Bronchial epithelial cell (primary cell): ENCODE measurements at places on chromosomes 1 and 21. TPM values are rescaled to one million over a fixed set of nuclear protein-coding genes. Genes with fewer than 3 reads are reported as not detected.

Gene RHD
- total RNA-seq: not detected in 2 replicates

Gene PLA2G2F
- total RNA-seq: not detected in 2 replicates

Gene LCE3D
- 0.38 and 0.79 TPM in 2 replicates for total RNA-seq

Gene SKI
- 8.4 and 9.2 TPM in 2 replicates for total RNA-seq

Gene TIPRL
- total RNA-seq: 25.3 and 38.5 TPM in 2 replicates

Gene NPR1
- under 0.01 TPM in 1 of 2 replicates, not detected in the other for total RNA-seq

Gene LAMC2
- 1,014 and 1,840 TPM in 2 replicates for total RNA-seq

Gene KCNJ9
- total RNA-seq: under 0.01 and 0.13 TPM in 2 replicates

Gene CYP4Z1
- not detected in 2 replicates for total RNA-seq

- DNase-seq: no peak
Measured at GRCh38 chr1:227712648-227713047, 22.5 kb downstream of the JMJD4 start.

DNA sequence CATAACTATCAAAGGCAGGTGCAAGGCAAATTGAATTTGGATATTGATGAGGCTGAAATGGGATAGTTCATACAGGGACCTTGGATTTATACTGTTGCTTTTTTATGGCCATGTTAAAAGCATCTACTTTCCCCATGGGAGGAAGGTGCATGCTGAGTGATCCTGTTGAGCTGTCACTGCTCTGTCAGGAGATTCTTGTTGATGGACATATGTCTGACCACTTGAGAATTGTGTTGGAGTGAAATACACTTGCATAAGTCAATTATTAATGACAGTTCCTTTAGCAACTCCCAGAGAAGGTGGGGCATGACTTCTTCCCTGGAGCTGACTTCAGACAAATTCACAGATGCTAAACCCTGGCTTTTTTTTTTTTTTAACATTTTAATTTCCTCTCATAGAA is 58.4 kb upstream of the DYNLT5 start:
- no peak for DNase-seq

GRCh38 chr1:24505816-24506215 is 3.2 kb downstream of the RCAN3 start:
- DNase-seq: no peak

DNA sequence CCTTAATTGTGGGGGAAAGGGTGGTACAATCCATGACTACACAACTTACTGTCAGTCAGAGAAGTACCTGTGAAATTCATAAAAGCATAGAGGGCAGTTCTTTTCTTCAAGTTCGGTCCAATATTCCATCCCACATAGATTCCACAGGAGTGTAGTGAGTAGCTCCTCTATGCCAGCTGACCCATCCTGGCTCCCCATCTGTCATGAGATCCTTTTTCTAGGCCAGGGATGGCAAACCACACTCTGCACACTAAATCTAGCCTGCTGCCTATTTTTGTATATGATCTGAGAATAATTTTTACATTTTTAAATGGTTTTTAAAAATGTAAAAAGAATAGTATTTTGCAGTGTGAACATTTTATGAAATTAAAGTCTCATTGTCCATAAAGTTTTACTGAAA is 107.0 kb upstream of the TSPAN2 start:
- no peak for DNase-seq

DNA sequence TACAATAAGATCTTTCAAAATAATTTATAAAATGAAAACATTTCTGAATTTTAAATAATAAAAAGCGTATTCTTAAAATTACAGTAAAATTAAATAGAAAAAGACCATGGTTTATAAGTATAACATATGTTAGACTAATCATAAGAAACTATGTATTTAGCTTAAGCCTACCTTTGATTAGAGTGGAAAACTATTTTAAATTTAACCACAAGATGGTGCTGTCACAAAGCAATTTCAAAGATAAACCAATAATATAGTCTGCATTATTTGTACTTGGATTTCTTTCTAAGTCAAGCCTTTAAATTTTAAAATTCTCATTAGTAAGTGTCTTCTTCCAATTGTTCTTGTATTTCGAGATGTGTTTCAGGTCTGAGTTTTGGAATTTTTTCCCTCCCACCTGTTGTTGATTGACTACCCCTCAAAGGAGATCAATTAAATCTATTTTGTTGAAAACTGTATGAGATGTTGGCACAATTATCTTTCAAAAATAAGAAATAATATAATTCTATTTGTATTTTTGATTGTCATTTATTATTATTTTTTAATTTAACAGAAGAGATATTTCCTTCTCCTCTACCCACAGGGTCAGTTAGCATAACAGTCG is 459.8 kb downstream of the KCNT2 start:
- DNase-seq: peak; percentile 56

DNA sequence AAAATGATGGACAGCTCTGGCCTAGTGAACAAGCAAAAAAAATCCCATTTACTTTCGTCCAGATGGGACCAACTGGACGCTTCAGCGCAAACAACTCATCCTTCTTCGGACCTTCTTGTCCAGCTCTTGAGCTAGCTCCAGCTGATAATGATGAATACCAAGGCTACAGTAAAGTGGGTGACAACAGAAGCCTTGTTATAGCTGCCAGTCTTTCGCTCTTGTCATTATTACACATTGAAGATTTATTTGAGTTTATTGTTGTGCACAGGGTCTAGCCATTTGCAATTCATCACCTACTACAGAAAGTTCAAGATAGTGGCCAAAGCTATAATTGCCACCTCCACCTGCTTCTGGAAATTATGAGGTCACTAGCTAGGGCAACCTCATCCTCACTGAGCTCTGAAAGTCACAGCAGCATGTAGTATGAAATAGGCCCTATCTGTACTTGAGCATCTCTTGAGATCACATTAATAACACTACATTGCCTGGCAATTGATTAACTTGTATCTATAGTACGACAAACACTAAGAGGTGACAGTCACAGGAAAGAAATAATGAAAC is 76.9 kb downstream of the GPATCH2 start:
- DNase-seq: no peak

DNA sequence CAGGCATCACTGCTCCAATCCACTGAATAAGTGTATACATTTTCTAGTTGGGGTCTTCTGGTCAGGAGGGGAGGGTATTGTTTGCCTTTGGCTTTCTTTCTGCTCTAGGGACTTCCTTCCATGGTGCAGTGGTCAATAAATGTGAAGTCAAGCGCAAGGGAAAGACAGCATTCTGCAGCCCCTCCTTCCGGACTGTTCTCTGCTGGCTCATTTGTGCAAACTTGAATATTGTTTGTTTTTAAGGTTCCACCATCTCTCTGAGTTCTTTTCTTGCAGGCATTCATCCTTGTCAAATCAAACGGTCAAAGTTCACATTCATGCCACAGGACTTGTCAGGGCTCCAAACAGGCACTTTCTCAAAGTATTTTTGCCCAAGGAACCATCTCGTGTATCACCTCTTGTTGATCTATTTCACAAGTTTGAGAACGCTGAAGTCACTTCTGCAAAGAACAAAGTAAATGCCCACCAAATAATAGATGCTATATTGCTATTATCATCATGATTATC is 205.6 kb upstream of the KAZN start:
- no peak for DNase-seq

- no peak for DNase-seq
Measured at GRCh38 chr1:7610936-7611335, 160.2 kb upstream of the VAMP3 start.

- DNase-seq: no peak
Measured at GRCh38 chr1:65691152-65691900, 101.4 kb upstream of the PDE4B start.

DNA sequence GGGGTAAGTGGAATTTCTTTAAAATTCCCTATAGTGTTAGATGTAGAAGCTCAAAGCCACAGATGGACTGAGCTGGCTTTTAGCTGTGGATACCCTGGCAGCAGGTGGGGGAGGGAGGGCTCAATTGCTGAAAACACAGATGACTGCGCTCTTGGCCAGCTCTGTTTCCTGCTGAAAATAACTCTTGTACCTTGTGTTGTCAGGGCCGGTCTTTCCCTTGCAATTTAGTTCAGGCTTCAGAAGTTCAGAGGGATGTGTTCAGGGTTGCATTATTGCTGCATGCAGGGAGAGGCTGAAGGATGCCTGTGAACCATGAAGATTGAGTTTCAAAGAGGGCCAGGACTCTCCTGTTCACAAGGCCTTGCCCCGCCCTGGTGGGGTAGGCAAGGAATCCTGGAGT is 58.1 kb upstream of the GCLM start:
- DNase-seq: no peak

GRCh38 chr1:194084755-194085154 is 898.3 kb upstream of the B3GALT2 start:
- DNase-seq: no peak

- DNase-seq: no peak
Measured at GRCh38 chr1:21468599-21468998, 28.7 kb downstream of the NBPF3 start.
